ENCODE measurements at places on chromosomes 16 and 17.

DNA sequence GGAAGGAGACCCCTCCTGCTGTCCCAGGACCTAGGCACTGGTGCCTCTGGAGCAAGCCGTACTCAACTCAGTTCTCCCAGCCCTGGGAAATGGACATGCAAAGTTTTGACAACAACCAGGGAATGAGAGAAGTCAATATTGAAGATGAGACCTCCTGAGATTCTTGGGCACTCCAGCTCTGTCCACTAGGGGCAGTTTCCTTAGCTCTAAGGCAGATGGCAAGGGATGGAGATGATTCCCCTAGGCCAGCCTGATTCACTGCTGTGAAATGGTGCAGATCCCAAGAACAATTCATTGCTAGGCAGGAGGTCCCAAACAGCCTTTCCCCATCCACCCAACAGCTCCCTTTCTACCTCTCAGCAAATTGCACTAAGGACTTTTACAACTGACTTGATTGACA, 20.5 kb upstream of the SDR42E2 start:
- no peak for DNase-seq

DNA sequence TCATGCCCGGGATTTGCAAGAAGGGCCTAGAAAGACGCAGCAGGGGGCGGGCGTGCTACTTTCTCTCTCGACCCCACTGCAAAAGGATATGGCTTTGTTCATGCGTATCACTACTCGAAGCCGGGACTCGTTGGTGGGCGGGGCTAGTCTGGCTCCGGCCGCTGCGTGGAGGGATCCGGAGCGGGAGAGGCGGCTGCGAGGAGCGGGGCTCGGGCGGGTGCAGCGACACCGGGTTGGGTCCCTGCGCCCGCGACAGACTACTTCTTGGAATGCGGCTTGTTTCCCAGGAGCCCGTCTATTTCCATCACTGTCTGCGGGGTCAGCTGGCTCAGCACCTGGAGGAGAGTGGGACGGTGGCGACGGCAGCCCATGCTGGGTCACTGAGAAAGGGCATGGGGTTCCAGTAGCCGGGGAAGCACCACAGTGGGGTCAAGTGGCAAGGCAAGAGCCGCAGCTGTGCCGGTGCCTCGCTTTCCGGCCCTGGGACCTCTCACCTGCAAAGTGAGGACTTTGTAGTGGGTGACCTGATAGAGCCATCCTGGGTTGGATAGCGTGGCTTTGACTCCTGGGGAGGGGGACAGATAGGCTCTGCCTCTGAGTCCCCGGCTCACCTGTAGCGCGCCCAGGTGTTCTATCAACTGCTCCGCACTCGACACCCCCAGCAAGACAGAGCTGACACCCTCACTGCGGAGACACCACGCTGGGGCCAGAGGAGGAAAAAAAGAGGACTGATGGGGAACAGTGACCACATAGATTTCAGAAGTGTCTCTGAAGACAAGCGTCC, 6.6 kb downstream of the KCNAB3 start:
- DNase-seq = no peak

- no peak for DNase-seq
These were observed 2272.1 kb downstream of the TP53TG3F start for GRCh38 chr16:35731341-35732040.

GRCh38 chr17:49180303-49180702, 30.1 kb downstream of the GNGT2 start:
- peak; percentile 72 for DNase-seq

DNA sequence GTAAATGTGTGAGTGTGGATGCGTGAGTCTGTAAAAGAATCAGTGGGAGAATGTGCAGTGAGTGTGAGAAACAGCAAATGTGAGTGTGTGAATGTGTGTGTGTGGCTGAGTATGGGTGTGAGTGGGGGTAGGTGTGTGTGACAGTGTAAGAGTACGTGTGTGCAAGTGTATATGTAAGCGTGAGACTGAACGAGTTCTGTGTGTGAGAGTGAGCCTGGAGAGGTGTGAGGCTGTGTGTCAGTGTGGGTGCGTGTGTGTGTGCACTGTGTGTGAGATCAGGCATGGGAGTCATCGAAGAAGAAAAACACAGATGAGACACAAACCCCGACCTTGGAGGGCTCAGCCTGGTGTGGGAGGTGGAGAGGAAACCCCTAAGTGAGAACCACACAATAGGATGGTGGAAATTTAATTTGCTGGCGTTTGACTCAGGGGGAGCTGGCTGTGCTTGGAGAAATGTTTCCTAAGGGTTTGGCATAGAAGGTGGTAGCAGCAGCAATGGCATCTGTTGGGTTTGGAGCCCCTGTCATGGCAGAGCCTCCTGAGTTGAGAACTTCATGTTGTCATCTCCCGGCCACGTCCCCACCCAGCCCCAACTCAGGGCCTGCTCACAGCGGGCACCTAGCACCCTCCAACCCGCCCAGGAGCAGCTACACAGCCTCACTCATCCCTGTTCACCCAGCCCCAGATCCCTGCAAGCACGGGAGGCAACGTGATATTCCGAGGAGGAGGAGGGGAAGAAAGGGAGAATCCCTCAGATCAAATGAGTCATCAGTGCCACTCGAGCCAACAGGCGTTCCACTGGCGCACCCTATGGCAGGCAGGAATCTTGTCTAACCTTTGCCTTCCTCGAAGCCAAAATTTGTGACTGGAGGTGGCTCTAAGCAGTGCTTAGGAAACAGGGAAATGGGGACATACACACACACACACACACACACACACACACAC, 14.3 kb upstream of the NUBP1 start:
- peak; percentile 90 for DNase-seq

- DNase-seq = no peak
These were observed 5.6 kb downstream of the RCVRN start for GRCh38 chr17:9899280-9900043.

GRCh38 chr17:78883533-78884131, 19.4 kb downstream of the CEP295NL start:
- DNase-seq = peak; percentile 97

DNA sequence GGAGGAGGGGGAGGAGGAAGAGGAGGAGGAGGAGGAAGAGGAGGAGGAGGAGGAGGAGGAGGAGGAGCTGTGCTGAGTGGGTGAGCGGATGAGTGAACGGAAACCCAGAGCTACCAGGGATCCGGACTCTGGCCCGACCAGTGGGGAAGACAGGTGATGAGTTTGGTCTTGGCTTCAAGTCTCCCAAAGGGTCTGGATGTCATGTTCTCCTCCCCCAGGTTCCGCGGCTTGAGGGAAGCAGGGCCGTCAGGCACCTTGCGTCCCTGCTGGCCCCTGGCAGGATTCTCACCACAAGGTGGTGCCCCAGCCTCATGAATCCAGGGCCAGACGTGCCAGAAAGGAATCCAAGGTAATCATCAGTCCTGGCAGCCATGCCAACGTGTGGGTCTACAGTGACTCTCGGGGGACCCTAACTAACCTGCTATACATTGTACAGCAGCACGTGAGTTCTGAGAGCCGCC, 13.5 kb upstream of the ABAT start:
- DNase-seq = peak; percentile 79

- DNase-seq = peak; percentile 60
These were observed 5.0 kb downstream of the CX3CL1 start for GRCh38 chr16:57377080-57377841.

- no peak for DNase-seq
These were observed 4.9 kb downstream of the FBXO39 start for GRCh38 chr17:6780886-6781285.

- no peak for DNase-seq
These were observed 7.1 kb upstream of the SAMD14 start for GRCh38 chr17:50137042-50137441.

DNA sequence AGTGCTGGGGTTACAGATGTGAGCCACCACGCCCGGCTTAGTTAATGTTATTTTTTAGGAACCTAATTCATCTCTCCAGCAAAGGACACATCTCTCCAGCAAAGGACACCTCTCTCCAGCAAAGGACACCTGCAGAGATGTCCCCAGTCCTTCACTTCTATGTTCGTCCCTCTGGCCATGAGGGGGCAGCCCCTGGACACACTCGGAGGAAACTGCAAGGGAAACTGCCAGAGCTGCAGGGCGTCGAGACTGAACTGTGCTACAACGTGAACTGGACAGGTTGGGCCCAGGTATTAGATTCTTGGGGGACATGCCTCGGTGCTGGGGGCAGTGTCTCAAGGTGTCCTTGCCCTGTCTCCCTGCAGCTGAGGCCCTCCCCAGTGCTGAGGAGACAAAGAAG, 4.7 kb downstream of the PFAS start:
- DNase-seq = no peak
